ENCODE measurements at places on chromosomes 5 and 9.

DNA sequence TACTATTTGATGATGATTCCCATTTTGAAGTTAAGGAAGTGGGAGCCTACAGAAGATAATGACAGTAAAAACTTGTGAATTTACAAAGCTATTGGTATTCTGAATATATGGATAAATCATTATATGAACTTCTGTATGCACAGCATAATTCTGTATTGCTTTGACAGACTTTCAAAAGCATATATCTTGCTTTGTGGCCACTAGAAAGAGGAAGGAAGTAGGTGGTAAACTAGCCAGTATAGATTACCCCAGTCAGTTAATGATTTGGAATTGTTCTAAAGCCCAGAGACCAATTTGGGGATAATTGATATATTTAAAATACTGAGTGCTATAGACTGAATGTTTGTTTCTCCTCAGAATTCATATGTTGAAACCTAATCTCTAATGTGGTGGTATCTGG, 53.0 kb downstream of the NR2F1 start:
- no peak for DNase-seq

DNA sequence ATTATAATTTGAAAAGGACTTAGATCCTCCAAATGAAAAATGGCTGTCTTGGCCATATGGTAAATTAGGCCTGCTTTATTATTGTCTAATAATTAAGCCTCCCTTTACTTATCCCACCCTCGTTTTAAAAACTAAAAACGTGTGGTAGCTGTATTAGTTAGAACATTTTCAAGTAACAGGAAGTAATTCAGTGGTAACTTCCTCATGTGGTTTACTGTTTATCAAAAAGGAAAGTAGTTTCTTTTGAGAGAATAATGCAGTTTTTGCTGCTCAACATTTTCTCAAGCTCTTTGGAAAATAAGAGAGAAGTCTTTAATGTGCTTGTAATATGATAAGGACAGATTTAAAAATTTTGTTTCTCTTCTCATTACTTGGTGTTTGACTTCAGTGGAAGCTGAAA, 26.0 kb downstream of the ZCCHC7 start:
- peak; percentile 36 for DNase-seq

DNA sequence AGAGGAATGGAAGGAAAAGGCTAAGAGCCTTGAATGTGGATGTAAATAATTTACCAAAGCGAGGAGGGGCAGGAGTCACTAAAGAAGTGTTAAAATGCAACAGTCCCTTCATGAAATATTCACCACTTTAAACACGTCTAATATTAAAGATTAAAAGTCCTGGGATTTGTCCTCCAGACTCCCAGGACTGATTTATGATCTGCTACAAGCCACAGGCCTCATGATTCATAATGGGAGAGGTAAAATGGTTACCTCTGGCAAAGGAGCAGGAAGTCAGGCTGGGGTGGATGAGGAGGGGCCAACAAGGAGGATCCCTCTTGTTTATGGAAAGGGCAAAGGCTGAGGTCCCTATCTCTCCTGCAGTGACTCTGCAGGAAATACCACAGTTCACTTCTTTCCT, 292.4 kb downstream of the TRIM32 start:
- no peak for DNase-seq

- DNase-seq = no peak
Measured at GRCh38 chr9:127349483-127350113, 47.4 kb upstream of the SLC2A8 start.

- no peak for DNase-seq
Measured at GRCh38 chr9:132702254-132702653, 32.0 kb downstream of the GTF3C4 start.

GRCh38 chr9:98285446-98285845, 30.0 kb upstream of the TBC1D2 start:
- DNase-seq = no peak

- DNase-seq = no peak
Measured at GRCh38 chr5:154147666-154148065, 42.9 kb upstream of the GALNT10 start.

GRCh38 chr5:154197801-154198491, 7.4 kb downstream of the GALNT10 start:
- DNase-seq = no peak

- DNase-seq = peak; percentile 60
Measured at GRCh38 chr5:74261866-74262265, 378.7 kb downstream of the ENC1 start.

DNA sequence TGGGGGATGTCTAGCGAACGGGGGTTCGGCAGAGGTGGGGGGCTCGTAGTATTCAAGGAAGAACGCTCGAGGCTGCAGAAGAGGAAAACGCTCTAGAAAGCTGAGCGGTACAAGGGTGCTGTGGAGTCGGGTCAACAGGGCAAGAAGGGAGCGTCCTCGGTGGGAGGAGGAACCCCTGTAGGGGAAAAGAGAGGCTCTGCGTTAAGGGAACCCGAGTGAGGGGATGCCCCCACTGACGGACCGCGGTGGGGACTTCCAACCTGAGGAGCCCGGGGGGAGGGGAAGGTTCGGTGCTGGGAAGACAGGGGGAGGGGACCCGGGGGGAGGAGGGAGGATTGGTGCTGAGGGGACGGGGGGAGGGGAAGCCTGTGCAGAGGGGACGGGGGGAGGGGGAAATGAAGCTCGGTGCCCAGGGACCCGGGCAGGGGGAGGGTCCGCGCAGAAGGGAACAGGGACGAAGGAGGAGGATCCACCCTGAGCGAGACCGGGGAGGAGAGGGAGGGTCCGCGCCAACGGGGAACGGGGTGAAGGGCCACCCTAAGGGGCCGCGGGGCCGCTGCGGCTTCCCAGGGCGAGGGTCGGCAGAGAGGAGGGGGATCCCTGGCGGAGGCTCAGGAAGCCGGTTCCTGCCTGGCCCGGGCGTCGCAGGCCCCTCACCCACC, 621 bp downstream of the NR6A1 start:
- peak; percentile 49 for DNase-seq
